ENCODE measurements at places on chromosomes 16 and 17.

GRCh38 chr16:57358086-57358420, 530 bp upstream of the CCL22 start:
- DNase-seq = no peak

GRCh38 chr17:75785016-75785890, 647 bp downstream of the UNK start:
- DNase-seq = peak; percentile 42

GRCh38 chr16:3769013-3769412, 51.7 kb upstream of the TRAP1 start:
- no peak for DNase-seq

GRCh38 chr17:9259419-9259818, 238.1 kb downstream of the NTN1 start:
- no peak for DNase-seq

DNA sequence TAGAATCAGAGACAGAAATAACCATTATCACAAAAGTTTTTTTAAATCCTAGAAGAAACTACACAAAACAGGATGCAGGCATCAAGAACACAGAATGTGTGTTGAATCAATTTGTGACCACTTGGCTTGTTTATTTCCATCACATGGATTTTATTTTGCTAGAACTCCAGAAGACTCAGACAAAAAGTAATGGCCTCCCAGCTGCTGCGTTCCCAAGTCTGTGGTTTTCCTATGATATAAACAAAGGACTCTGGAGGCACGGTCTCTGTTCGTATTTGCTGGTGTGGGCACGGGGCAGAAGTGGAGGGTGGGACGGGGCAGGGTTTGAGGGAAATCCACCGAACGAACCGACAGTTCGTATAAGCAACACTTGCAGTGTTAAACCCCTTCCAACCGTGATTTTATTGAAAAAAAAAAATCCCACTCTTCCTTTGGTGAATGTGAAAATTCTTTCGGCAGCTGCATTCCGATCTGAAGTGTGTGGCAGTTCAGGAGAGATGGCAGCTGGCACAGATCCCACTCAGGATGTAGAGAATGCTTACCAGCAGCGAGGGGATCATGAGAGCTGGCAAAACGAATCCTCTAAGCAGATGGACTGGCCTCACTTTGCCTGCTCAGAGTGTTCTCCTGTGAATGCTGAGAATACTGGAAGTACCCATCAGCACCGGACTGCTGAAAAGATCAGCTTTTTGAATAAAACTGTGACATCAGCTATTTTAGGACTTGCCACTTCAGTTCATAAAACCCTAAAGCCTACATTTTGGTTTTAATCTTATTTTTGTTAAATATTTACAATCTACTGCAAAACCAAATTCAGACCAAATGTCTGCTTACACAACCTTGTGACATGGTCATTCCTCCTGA, 165.2 kb downstream of the VPS53 start:
- no peak for DNase-seq

DNA sequence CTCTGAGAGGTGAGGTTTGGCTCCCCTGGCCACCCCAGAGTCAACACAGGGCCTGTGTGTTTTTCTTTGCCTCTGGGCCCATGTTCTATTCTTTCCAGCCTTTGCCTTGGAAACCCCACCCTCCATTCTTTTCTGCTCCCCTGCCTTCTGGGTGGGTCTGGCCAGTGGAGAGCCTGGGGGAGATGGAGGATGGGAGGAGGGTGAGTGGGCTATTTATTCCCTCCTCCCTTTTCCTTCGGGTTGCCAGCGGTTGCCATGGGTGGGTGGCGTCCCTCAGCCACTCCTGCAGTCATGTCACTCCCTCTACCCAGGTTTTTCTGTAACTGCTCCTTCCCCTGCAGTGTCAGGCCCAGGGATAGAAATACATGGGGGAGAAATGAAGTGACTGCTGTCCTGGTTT, 15.5 kb downstream of the CMIP start:
- DNase-seq = no peak

- no peak for DNase-seq
These were observed 426.1 kb upstream of the DYNLRB2 start for GRCh38 chr16:80114699-80115098.

DNA sequence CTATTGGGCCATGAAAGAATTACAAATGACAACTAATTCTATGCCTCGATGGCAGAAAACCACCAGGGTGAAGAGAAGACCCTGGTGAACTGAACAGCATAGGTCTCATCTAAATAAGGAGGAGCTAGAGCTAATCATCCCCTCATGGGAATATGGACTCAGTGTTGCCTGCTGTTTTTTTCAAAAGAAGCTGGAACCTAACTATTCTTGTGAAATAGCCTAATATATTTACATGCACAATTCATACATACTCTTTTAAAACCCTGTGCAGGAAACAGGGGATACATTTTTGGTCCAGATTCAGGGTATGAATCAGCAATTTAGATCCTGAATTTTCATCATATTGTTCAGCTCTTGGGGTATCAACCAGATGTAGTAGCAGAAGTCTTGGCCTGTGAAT, 560.6 kb downstream of the TOX3 start:
- DNase-seq = no peak

- DNase-seq = peak; percentile 31
These were observed 116.8 kb upstream of the SOX9 start for GRCh38 chr17:72004011-72004427.

- no peak for DNase-seq
These were observed 7.2 kb downstream of the RASL10B start for GRCh38 chr17:35738519-35739133.

- DNase-seq = no peak
These were observed 2.0 kb upstream of the ANTKMT start for GRCh38 chr16:718922-719321.

- no peak for DNase-seq
These were observed 212.2 kb upstream of the FOXF1 start for GRCh38 chr16:86297866-86298757.

- DNase-seq = no peak
These were observed 673.7 kb downstream of the CDH8 start for GRCh38 chr16:61362585-61362984.

DNA sequence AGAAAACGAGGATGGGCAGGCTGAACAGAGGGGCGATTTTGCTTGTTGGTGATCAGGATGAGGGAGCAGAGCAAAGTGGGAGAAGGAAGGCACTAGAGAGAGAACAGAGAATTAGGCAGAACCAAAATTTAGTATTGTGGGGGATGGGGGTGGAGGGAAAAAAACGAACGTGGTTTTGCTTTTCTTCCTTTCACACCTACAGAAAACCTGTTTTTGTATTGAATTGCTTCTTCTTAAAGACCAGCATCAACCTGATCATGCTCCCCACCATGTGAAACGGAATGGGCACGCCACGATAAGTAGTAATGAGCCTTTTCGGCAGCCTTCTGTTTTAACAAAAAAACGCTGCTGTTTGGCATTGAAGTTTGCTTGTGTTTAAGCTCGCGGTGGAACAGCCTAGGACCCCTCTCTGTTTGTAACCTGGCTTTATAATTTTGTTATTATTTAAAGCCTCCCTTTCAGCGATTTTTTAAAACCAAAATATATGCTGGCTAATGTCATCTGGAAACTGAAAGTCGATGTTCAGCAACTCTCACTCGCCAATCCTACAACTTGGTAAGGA, 36.8 kb downstream of the ERCC4 start:
- no peak for DNase-seq

DNA sequence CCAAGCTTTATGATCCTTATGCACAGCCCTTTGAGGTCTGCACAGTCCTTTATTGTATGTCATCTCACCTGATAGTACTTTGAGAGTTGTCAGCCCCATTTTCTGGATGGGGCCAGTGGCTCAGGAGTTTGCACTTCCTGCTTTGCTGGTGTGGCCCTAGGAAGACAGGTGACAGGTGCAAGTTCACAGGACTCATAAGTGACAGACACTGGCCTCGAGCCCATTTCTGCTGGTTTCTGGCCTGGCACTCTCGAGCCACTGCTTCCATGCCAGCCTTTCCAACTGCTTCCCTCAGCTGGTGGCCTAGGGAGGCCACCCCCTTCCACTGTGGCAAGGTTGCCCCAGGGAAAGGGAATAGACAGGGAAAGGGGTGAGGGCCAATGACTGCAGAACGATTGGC, 84.4 kb upstream of the CCL1 start:
- DNase-seq = no peak

DNA sequence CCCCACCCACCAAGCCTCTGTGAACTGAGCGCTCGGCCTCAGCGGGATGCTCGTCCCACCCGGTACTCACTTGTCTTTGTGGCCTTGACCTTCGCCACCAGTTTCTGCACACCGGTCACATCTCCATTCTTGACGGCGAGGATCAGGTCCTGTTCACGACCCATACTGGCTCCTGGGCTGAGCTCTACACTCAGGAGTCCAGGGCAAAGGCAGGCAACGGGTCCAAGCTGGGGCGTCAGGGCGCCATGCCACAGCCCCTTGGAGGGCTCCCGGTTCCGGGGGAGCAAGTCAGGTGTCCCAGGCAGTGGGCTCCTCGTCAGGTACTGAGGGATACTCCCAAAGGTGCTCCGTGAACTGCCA, 1.7 kb downstream of the CASKIN2 start:
- no peak for DNase-seq

GRCh38 chr16:83898463-83899271, at the start of gene MLYCD:
MLYCD (plus strand) TSS chr16:83899115; CDS start chr16:83899145, 30 bp downstream.
- DNase-seq = no peak

- no peak for DNase-seq
These were observed 1.1 kb upstream of the PHF23 start for GRCh38 chr17:7240375-7240774.

GRCh38 chr16:35207059-35207999, 1747.9 kb downstream of the TP53TG3F start:
- no peak for DNase-seq

DNA sequence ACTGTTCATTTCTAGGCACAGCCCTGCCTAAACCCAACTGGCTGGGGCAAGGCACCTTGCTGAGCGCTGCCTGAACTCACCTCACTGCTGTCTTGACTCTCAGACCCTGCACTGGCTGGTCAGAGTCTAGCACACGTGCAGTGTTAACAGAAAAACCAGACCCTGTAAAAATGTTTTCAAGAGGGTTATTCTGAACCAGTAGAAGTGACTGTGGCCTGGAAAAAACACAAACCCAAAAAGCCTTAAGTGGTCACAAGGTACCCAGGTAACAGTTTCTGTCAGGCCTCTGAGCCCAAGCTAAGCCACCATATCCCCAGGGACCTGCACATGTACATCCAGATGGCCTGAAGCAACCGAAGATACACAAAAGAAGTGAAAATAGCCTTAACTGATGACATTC, 6.1 kb upstream of the EIF4A3 start:
- no peak for DNase-seq

GRCh38 chr17:75516619-75517296, 430 bp downstream of the TSEN54 start:
- no peak for DNase-seq

GRCh38 chr17:58641887-58642311, 49.9 kb downstream of the TEX14 start:
- no peak for DNase-seq

DNA sequence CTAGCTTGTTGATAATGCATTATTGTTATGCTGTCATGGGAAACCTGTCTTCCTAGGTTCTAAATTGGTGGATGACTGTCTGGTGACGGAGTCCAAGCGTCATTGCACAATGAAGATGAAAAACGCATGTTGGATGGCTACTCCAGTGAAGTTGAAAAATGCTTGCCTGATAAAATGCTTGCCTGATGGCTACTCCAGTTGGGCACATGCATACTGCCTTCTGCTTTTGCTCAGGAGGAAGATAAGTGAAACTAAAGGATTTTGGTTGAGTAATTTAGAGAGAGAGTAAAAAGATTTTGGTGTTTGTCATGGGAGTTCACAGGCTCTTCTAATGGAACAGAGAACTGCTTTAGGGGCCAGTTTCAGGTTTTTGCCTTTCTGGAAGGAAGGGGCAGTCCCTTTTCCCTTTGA, 118.6 kb downstream of the PRKCA start:
- DNase-seq = peak; percentile 89

DNA sequence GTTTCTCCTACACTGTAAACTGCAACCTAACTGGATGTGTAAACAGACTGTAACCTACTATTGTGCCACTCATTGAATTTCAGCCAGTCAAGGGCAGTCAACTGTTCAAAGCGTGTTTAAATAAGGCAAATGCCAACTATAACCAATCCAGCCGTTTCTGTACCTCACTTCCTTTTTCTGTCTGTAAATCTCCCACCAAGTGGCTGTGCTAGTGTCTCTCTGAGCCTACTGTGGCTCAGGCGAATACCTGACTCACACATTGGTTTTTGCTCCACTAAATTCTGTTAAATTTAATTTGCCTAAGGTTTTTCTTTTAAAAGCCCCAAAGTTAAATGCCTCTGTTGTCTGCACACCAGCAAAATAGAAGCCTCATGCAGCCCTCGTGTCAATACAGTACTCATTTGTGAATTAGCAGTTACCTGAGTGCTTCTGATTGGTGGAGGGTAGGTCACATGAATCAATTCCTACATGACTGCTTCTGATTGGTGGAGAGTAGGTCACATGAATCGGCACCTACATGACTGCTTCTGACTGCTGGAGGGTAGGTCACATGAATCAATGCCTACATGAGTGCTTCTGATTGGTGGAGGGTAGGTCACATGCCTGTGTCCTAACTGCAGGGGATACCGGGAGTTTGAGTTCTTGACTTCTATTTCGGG, 31.1 kb upstream of the CCR7 start:
- no peak for DNase-seq

- no peak for DNase-seq
These were observed 62.3 kb downstream of the ZDHHC7 start for GRCh38 chr16:84948851-84949610.

DNA sequence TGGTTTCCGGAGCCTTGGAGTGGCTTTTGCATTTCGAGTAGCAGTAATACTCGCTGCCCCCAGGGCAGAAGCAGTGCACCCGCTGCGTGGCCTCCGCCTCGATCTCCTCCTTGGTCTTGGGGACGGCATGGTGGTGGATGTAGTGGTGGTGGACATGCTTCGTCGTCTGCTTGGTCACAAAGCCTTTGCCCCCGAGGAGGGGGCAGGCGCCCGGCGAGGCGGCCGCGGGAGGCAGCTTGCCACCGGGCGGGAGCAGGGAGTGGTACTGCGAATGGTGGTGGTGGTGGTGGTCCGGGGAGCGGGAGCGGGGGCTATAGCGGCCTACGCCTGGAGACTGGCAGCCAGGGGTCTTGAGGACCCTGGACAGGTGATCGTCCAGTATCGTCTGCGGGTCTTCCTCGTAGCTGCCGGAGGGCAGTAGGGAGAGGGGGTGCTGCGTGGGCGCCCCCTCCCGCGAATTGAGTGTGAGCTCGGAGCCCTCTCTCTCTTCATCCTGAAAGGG, 24.1 kb downstream of the AXIN2 start:
- no peak for DNase-seq

DNA sequence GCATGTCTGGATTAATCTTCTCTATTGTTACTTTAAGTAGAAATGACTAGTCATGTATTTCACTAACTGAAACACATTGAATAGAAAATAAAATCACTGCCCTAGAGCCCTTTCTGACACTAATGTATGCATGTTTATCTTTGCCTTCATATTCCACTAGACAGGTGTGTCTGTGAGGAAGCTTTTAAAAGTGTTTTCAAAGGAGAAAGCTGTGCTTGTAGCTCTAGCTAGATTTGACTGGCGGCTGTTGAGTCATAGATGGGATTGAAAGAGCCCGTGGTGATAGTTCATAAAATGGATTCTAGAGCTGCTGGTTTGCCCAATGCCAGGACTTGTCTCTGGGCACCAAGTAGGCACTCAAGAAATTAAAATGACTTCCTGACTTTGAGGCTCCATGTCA, 189.0 kb upstream of the PIRT start:
- DNase-seq = no peak
